Activated naive CD4-positive, alpha-beta T cell treated with anti-CD3 and anti-CD28 coated beads for 36 hours (primary cell): ENCODE measurements at places on chromosomes 1 and 21.

GRCh38 chr1:67626090-67626860 is 58.7 kb upstream of the GADD45A start:
- DNase-seq: no peak

DNA sequence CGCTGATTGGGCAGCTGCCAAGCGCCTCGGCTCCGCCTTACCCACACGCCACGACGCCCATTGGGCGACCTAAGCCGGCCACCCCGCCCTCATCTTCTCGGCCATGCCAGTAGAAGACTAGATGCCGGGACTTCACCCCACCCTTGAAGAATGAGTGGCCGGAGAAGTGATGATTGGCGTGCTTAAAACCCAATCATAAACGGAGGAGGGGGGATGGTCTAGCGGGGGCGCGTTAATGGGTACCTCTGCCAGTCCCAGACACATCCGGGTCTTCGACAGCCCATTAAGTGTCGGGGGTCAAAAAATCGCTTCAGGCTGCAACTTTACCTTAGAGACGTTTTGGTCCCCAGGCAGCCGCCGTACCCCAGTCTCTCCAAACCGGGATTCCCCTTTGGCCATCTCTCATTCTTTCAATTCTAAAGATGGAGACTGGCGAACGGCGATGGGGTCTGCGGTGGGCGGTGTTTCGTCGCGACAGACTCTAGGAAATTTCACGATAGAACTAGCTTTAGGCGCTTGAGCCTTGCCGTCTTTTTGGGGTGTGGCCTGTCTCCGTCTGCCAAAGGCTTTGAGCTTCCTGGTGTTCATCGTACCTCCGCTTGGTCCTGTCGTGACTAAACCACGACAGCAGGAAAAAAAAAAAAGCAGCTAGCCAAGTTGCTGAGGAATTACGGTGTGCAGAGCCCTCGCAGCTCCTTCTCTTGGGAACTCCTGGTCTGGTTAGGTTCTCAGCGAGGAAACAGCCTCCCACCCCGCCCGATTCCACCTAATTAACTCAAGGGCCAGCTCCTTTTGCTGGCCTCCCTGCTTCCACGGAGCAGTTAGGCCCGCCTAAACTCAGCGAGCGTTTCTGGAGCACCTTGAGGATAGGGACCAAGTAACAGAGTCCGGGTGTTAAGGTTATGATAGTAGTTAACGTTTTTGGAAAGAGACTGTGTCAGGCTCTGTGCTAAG is at the start of gene GATAD2B:
Gene GATAD2B (minus strand): TSS at position 1 of the 954 bp plus-strand sequence. CDS start 94,625 bp downstream, outside the sequence.
- peak; percentile 100 for DNase-seq

GRCh38 chr1:92848201-92848600 is 16.4 kb downstream of the RPL5 start:
- no peak for DNase-seq

DNA sequence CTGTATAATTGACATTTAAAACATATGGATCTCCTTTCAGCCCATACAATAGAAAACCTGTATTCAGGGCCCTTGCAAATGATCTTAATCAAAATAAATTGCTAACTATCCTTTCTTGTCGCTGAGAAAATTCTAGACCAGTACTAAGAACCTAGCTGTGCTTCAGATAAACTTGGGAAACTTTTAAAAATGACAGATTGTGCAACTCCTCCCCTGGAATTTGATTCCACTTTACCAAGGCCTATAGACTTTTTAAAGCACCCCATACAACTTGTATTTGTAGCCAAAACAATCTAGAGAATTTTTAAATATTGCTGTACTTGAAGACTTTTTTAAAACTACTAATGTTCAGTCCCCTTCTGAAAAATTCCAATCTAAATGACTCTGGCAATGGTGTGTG is 51.6 kb downstream of the ZNF644 start:
- no peak for DNase-seq

DNA sequence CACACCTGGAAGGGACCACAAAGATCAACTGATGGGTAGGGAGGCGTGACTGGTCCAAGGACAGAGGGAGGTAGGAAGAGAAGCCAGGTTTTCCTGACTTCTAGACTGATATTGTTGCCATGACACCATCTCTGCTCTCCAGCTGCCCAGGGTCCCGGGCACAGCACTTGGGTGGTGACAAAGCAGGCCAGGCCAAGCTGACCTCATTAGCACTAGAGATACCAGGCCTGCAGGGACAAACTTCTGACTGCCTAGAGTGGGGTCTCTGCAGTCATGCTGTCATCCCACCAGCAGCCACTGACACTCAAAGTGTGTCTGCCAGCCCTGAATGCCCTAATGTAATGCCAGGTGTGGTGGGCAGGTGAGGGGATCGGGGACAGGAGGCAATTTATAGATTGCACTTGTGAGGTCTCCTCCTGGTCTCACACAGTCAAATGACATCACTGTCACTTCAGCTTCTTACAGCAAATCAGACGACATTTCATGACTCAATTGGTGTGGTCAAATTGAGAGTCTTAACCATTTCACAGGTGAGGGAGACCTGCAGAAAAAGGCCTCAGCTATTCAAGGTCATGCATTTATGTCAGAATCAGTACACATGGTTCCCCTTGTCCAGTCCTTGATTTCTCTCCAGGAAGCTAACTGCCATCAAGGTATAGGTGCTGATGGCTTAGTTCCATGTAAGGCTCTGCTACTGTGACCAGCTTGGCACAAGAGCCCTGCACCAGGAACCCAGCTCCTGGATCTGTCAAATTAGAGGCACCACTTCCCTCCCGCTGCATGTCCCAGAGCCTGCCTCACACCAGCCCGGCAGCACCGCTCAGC is 2.7 kb downstream of the SLC9A1 start:
- no peak for DNase-seq

DNA sequence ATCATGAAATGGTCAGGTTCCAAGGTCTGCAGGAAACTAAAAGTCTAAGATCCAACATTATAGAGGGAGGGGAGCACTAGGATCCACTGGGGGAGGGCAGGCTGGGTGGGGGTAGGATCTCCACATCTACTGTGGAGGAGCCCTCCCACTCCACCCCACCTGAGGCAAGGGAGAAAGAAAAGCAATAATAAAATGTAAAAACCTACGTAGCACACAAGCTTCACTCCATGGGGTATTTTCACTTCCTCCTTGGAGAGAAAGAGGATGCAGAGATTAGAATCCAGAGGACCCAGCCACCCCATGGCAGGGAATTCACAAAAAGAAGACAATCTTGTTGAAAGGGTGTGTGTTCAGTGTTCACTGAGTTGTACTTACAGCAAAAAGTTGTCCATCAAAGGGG is 14.4 kb downstream of the SPOCD1 start:
- DNase-seq: no peak
